ENCODE measurements at places on chromosomes 6 and 20.

- DNase-seq, result no peak
Measured at GRCh38 chr6:156760377-156760776, 16.8 kb upstream of the ARID1B start.

DNA sequence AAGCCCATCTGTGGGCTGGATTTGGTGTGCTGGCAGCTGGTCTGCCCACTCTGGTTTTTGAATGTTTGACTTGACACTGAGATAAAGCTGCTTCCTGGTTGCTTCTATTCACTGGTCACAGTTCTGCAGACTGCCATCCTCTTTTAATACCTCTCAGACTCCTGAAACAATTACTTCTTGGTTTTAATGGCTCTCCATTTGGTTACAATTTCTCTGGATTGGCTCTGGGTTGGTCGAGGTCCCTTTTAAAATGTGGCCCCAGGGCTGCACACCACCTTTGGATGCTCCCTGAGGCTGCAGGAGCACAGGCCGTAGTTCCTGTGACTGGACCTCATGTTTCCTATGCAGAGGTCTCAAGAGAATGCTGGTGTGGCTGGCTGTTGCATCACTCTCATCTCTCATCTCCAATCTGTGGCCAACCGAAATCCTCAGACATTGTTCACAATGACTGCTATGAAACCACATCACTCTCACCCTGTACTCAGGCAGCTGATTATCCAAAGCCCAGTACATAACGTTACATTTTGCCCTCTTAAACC lies 98.5 kb downstream of the INSM1 start:
- no peak for DNase-seq

- DNase-seq, result no peak
Measured at GRCh38 chr6:106050538-106050937, 35.6 kb upstream of the PRDM1 start.

GRCh38 chr6:42762426-42762859 lies 16.5 kb upstream of the TBCC start:
- DNase-seq, result no peak

GRCh38 chr20:36572701-36573102 lies 695 bp upstream of the TGIF2 start:
- DNase-seq, result peak; percentile 66

DNA sequence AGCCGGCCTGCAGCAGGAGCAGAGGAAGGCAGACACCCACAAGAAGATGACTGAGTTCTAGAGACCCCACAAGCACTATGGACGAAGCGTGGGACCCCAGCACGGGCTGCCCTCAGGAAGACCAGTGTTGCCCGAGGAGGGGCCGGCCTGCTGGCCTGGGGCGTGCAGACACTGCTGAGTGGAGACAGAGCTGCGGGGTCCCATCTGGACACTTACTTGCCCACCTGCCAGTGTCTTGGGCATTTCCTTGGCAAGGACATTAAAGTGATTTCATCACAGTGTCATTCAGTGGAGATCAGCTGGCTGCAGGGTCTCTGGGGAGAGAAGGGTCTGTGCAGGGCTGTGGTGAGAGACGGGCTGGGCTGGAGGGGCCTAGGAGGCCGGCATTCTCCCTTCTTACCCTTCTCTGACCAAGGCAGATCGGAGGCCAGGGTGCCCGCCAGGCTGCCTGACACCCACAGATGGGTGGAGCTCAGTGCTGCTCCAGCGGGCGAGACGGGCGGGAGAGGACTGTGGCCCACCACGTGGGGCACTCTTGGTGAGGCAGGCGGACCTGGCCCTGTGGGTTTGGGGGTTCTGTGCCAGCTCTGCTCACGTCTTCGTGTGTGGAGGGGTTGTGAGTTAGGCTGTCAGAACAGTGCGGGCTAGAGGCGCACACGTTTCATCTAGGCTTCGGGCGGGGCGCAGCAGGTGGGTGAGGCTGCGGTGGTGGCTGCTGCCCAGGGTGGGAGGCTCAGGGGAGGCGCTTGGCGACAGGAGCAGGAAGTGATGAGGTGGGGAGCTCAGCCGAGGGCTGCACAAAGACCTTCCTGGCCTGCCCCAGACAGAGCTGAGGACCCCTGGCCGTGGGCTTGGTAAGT lies at the start of gene LIME1:
Gene LIME1, plus strand, starts transcription at position 806 of the 860 bp plus-strand sequence. CDS start 886 bp downstream, outside the sequence.
- no peak for DNase-seq

DNA sequence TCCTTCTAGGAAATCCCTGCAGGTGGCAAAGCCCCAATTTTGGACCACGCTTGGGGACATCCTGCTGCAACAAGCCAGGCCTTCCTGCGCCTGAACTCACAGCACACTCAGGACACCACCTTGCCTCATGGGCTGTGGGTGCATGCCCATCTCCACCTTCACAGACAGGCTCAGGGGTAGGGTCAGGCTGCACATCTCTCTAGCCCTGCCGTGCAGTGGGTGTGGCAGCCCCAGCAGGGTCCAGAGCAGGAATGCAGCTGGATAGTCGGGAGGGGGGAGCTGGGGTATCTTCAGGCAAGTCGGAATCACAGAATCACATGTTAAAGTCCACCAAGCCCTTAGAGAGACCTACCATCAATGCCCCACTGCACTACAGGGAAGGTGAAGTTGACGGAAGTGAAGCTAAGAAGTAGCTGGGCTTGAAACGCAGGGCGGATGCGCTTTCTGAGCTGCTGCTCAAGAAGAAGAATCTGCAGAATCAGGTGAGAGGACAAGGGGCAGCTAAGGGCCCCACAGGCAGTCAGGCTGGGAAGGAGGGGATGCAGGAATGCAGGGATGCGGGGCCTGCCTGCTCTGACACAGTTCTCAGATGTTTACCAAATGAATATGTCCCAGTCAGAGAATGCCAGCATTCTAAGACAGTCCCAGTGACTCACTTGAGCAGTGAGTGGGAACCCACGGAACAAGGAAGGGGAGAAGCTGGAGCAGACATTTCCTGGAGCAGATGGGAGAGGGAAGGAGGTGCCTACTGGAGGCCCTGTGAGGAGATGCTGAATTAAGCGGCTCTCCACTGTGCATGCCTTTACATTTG lies 11.3 kb downstream of the SERPINB6 start:
- DNase-seq, result no peak
